Hindlimb muscle (tissue), 1 donor: ENCODE measurements at places on chromosomes 2 and 18. TPM values are rescaled to one million over a fixed set of nuclear protein-coding genes. Genes with fewer than 3 reads are reported as not detected.

- DNase-seq, result no peak
Measured at GRCh38 chr2:171104379-171104778, 56.3 kb downstream of the TLK1 start.

DNA sequence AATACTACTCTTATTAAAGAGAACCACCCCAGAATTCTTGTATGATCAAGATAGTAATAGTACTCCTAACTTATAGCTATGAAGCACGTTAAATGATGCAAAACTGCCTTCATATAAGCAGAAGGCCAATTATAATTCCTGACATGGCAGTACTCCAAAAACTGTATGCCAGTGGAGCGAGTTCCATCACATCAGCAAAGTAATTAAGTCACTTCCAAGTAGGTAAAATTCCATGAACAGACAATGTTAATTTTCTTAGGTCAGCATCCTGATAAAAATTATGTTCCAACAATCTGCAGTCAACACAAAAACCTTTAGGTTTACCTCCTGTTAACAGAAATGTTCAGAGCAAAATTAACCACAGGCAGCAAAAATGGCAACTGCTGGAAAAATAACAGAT, 136.7 kb downstream of the CDH2 start:
- DNase-seq, result no peak

GAL3ST2 gene
- polyA plus RNA-seq, result not detected

EVA1A gene
- polyA plus RNA-seq, result 6.7 TPM

- no peak for DNase-seq
Measured at GRCh38 chr2:19753818-19754217, 148.0 kb downstream of the TTC32 start.

GRCh38 chr2:15890124-15890754, 50.1 kb upstream of the MYCN start:
- DNase-seq, result no peak
